ENCODE measurements at places on chromosomes 12 and 14.
A peak's percentile ranks its signal among the peaks of the same experiment; 100 is the strongest.

DNA sequence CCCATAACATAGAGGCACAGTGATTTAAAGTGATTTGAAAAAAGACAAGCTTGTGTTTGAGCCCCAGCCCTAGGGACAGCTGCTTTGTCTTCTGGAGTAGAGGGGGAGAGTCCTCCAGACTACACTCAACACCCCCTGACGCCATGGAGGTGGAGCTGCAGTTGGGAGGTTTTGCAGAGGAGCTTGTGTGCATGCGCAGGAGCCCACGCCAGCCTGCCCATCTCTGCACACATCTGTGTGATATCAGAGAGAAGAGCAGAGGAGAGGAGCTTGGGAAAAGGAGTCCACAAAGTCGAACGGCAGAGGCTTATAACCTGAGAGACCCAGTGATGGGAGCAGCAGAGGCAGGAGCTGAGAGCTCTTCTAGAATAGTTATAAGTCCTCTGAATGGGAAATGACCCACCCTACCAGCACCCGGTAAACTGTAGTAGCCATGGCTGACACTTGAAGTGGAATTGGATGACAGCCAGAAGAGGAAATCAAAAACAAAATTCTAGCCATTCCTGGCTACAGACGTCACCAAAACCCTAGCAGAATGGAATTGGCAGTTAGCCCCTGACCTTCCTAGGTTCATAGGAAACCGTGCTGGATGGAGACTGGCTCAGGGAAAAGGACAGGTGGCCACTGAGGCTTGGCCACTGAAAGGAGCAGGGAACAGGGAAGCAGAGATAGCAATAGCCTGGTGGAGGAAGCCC lies 185.1 kb upstream of the VASH1 start:
- DNase-seq, result peak; percentile 11

- DNase-seq, result no peak
Measured at GRCh38 chr12:52295663-52296062, 4.3 kb upstream of the KRT81 start.

- DNase-seq, result no peak
Measured at GRCh38 chr14:100592461-100592891, 5.3 kb upstream of the BEGAIN start.

DNA sequence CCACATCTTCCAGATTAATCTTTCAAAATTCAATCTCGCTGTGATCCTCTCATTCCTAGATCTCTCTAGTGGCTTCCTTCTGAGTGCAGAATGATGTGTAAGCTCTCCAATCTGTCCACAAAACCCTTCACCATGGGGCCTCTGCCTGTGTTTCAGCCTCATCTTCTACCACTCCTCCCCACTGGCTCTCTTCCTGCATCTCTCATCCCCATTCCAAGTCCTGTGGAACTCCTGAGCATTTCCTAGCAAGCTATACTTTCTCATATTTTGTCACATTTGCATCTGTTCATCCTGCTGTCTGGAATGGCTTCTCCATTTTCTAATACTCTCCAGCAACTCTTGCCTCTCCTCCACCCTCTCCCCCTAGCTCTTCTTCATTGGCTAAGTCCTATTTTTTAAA lies 242.0 kb upstream of the DAAM1 start:
- no peak for DNase-seq

GRCh38 chr14:32710731-32711680 lies 227.7 kb upstream of the NPAS3 start:
- DNase-seq, result no peak

Data from pulmonary artery endothelial cell (primary cell).